NCI-H1436 (cell line): ENCODE measurements at places on chromosomes 12 and 14.
A peak's percentile ranks its signal among the peaks of the same experiment; 100 is the strongest.

- no peak for DNase-seq
These were observed 509.3 kb upstream of the CCDC196 start for GRCh38 chr14:65976761-65977404.

DNA sequence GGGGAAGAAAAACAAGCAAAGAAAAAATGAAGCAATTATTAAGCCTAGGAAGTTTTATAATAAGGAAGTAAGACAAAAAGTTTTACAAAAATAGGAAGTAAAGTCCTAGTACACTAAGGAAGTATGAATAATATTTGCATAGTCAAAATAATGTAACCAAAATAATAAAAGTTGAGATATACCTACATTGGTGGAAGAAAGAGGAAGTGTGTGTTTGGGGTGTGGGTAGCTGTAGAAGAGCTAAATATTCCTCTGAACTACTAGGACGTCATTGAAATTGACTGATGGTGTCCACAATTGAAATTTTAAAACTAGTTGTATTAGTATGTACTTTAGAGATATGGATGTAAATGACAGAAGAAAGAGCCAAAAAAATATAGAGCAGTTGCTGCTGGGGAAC lies 228.4 kb upstream of the OTX2 start:
- no peak for DNase-seq

- DNase-seq: no peak
These were observed 9.8 kb upstream of the BDKRB2 start for GRCh38 chr14:96194657-96195431.

DNA sequence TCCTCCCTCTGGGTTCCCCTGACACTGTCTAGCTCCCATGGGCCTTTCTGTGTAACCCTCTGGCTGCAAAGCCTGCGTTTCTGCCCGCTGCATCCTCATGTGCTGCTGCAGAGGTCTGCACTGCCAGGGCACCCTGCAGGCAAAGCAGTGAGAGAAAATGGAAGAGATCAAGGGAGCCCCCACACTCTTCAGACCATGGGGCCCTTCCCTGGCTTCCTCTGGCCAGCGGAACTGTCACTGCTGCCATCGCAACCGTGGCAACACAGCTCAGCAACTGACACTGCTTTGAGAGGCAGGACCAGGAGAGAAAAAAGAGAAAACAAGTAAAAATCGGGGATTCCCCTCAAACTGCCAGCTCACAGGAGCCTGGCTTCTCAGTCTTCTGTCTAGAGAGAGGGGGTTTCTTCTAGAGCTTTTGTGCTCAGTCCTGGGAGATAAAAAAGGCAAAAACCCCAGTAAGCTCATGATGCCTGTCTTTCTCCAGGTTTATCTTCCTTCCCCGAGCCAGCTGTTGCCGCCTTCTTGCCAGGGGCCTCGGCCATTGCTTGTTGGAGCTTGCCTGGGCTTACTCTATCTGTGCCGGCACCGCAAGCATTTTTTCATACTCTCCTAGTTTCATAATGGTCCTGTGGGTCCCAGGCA lies 38.9 kb downstream of the C14orf132 start:
- DNase-seq: no peak

GRCh38 chr14:85533023-85533860 lies 3.3 kb downstream of the FLRT2 start:
- DNase-seq: peak; percentile 18

DNA sequence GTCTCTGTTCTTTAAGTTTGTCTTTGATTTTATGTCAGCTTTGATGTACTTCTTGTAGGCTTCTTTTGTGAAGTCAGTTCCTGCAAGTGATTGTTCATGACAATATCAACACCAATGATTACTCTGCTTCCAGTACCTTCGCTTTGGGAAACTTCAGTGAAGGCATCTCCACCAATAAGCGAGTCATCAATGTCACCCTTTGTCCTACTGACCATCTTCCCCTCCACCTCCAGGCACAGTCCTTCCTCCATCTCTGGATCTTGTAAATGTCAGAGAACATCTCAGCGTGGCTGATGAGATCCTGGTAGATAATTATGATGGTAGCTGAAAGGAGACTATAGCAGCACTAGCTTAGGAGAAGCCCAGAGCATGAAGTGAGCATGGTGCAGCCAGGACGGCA lies 40.4 kb upstream of the A2M start:
- DNase-seq: no peak

DNA sequence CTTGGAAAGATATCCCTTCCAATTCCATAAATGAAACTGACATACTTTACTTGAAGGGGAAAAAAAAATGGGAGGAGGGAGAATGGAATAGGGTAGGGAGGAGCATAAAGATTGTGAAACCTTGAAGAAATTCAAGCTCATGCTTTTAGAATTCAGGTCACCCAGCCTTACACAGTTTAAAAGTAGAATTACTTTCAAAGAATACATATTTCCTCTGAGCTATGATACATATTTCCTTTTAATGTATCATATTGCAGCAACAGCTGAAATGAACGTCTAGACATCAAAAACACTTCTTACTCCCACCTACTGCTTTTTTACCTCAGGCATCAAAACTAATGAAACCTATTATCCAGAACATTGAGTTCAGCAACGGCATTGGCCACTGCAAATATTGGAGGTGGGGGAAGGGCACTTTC lies 156.0 kb downstream of the MED13L start:
- no peak for DNase-seq

- DNase-seq: no peak
These were observed 59.7 kb downstream of the SLC24A4 start for GRCh38 chr14:92382677-92383076.

DNA sequence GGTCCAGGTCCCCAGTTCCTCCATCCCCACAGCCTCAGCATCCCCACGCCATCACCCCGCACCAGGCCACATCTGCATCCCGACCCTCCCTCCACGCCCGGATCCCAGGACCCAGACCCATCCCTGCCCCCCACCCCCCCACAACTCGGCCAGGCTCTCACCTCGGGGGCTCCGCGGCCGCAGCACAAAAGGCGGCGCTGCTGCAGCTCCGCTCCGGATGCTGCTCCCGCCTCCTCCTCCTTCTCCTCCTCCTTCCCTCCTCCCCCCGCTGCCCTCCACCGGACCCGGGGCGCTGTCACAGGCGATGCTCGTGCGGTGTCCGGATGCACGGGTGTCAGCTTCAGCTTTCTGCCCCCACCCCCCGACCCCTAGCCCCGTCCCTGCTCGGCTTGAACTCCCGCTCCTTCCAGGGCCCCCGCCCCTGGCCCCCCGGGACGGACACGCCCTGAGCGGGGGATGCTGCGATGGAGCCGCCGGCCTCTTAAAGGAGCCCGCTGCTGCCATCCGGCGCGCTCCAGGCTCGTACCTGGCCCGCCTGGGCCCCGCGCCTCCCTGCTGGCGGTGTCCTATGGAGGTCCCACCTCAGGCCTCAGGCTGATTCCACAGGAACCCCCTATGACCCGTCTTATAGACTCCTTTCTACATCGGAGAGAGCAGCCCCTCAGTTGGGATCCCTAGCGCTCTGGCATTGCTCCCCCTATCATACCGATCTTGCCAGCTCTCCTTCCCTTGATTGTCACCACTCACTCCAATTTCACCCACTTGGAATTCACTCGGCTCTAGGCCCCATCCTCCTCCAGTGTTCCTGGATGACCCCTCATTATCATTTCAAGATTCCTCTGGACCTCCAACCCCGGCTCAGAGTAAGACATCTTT lies at the start of gene MAP3K12:
Gene MAP3K12 (minus strand): TSS at position 193 of the 876 bp plus-strand sequence. CDS start 12,067 bp downstream, outside the sequence.
- DNase-seq: peak; percentile 73

- no peak for DNase-seq
These were observed 14.9 kb upstream of the IFT81 start for GRCh38 chr12:110109037-110109836.

- no peak for DNase-seq
These were observed 169.5 kb upstream of the DAAM1 start for GRCh38 chr14:59018978-59019377.

DNA sequence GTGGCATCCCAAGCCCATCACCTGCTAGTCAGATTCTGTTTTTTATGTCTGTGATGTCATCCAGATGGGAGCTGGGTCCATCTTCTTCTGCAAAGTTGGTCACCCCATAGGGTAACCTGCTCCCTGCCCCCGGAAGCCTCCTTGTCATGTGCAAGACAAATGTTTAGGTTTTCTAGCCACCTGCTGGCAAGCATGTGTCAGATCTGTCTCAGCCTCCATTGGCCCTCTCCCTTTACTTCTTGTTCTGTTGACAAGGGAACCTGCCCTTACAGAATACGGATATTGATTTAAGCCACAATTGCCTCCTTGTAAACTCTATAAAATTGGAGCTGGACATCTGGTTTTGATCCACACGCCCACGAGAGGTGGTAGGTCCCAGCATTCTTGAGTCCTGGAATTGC lies 7.5 kb downstream of the NTF3 start:
- no peak for DNase-seq
